ENCODE measurements at places on chromosomes 5 and 9. TPM values are rescaled to one million over a fixed set of nuclear protein-coding genes. Genes with fewer than 3 reads are reported as not detected.

GRCh38 chr9:126420135-126420534 lies 93.5 kb downstream of the MVB12B start:
- DNase-seq: no peak

DNA sequence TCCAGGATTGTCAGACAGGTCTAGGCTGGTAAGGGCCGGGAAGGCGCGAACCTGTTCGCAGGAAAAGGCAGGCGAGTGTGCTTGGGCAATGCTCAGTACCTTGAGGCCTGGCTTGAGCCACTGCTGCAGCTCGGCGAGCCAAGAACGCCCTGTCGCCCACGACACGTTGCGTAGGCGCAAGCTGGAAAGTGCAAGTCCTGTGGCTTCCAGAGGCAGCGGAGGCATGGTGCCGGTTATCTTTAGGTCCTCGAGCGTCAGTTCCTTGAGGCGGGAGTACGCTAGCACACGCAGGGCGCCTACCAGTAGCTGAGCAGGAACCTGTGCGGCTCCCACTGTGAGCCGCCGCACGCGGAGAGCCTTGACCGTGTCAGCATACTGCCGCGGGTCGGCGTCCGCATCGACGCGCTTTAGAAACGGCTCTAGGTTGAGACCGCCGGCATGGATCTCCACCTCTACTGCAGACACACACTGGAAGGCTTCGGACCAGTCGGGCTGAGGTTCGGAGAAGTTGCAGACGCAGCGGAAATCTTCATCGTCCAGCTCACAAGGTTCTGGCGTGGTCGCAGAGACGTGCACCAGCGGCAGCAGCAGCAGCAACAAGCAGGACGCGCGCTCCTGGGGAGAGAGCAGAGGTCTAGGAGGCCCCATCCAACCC lies 482 bp downstream of the CD14 start:
- DNase-seq: no peak

- DNase-seq: no peak
These were observed 9.9 kb downstream of the UCK1 start for GRCh38 chr9:131521203-131521602.

- no peak for DNase-seq
These were observed 325.2 kb downstream of the TLR4 start for GRCh38 chr9:118029425-118029824.

DNA sequence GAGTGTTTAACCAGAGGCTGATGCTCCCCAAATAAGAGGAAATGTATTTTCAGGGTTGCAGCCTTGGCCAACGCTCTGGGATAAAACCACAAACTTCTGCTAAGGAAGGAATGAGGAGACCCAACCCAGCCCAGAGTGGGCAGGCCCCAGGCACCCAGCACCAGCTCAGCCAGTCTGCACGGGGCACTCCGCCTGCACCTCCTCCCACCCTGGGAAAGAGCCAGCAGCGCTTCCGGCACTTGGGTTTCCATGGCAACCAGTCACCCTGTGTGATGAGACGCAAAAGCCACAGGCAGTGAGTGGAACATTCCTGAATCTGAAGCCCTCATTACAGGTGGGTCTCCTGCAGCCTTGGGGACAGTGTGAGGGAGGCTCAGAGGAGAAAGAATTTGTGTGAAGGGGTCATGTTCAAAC lies 85.2 kb upstream of the ZBTB43 start:
- DNase-seq: no peak

Gene ORM2
- total RNA-seq: 3.2 TPM

Gene SHOC1
- not detected for total RNA-seq

Gene ANKRD18B
- total RNA-seq: 2.9 TPM

Gene PRELID2
- 21.2 TPM for total RNA-seq

DNA sequence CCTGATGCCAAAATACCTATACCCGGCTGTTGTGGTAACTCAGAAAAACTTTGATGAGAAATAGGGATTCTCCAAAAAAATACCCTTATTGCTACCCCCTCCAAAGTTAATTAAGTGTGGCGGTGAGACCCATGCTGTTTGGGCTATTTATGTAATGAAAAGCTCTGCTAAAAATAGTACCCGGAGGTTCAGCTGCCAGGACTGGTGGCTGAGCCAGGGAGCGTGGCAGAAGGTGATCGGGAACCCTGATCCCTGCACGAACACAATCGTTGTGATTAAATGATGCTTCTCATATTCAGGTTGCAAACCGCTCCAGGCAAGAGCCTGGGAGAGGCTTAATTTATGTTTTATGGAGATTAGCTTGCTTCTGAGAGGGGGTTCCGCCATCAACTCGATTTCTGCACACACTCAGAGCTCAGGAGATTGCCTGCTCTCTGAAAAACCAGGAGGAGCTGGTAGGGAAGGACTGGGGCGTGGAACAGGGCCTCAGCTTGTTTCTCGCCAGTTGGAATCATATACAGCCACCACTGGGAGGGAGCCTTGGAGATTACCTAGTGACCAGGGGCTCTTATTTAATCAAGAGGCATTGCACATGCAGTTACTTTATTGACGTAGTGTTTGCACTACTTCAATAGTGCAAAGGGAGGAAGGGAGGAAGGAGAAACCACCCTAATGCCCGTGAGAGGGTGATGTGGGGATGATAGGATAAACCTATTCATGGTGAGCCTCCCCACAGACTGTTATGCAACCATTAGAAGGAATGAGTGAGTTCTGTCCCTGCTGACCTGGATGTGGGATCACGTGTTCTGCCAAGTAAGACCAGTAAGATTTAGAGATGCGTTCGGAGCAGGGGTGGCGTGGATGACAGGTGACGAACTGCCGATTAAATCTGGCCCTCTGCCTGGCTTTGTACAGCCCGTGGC lies 23.4 kb downstream of the HRH2 start:
- DNase-seq: no peak

DNA sequence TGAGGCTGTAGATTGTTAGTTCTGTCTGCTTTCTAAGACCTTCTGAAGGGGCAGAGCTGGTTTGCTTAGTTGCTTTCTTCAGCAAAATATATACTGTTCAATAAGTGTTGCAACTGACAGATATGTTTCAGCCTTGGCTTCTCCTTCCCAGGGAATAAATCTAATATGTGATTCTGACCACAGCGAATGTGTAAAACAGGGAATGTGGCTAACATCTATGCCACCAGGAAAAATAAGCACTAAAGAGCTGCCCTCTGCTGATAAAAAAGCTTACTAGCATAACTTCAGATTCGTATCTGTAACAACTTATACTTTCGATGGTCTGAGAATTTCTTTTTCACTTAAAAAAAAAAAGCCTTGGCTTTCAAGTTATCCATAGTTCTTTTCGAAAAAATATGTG lies 13.0 kb upstream of the OSMR start:
- no peak for DNase-seq

GRCh38 chr9:130824643-130825350 lies 10.3 kb upstream of the ABL1 start:
- no peak for DNase-seq
